K562 (cell line): ENCODE measurements at places on chromosomes 7 and 10. TPM values are rescaled to one million over a fixed set of nuclear protein-coding genes. Genes with fewer than 3 reads are reported as not detected.

- no peak for DNase-seq
Measured at GRCh38 chr7:44805950-44806349, 9.5 kb downstream of the PPIA start.

GRCh38 chr10:27659786-27660185 lies 85.8 kb downstream of the MKX start:
- DNase-seq, result no peak

GRCh38 chr10:29403208-29403607 lies 114.3 kb downstream of the LYZL1 start:
- no peak for DNase-seq

DNA sequence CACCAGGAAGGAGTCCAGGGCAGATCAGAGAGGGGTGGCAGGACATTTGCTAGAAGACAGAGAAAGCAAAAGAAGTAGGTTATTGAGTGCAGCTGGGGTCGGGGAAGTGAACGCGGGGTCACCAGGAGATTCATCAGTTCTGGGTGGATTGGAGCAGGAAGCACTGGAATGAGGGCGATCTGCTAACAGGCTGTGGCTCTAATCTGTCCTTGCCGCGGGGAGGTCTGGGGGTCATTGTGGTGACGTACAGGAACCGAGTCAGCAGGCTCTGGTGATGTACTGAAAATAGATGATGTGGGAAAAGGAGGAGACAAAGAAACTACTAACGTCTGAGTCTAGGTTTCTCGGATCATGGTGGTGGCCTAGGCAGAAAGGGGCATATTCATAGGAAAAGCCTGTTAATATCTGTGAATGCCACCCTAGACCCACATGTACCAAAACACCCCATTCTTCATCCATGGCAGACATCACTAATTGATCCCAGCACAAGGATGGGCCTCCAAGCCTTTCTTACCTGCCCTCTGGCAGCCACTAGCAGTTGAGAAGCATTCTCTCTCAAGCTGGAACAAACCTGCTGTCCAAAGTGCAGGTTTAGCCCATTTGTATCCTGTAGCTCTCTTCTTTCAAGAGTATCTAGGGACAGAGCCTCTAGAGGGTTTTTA lies 134.5 kb downstream of the C10orf105 start:
- DNase-seq, result no peak

DNA sequence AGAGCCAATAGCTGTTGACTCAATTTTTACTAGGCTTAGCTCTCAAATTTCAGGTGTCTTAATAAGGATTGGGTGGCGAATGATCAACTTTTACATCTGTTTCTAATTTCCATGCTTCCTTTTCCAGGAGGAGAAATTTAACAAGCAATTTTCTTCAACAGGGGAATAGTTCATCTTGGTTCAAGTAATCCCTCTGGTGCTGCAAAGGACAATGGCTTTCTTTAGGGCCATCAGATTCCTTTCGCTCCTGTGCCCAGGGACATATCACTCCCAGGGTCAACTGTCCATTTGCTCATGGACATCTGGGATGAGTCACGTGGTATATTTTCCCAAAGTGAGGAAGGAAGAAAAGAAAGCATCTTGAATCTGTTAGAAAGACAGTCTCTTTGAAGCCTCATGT lies 313.3 kb downstream of the FRMD4A start:
- no peak for DNase-seq

DNA sequence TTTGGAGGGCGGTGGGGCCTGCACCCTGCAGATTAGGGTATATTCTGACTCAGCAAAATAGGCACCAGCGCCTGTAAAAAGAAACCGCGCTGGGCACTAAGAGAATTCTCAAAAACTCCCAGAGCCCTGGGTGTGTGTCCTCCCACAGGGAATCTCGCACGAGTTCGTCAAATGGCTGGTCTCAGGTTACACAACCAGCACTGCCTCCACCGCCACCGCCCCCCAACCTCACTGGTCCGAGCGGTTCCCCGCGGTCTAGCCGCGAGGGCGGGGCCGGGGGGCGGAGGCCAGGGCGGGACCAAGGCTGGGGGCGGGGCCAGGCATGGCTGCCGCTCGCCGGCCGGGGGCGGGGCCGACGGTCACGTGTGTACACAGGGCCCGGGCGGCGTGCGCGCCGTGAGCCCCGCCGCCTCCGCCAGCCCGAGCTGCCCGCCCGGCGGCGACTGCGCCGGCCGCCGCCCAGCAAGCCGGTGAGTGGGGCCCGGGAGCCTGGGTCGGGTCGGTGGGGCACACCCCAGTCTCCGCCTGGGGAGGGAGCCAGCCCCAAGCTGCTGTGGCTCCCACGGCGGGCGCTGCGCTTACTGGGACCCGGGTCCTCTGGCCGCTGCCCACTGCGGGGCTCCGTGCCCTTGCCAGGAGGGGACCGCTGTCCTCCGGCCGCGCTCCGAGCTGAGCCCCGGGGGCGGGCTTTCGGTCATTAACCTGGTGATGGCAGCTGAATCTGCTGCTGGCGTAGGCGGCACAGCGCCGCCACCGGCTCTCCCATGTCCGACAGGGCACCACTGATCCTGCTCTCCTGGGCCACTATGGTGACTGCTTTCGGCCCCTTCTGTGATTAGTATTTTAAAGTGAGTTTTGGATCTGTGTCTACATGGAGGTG lies at the start of gene GPR146:
Gene GPR146, plus strand, starts transcription at position 358 of the 880 bp plus-strand sequence. CDS start 12,970 bp downstream, outside the sequence.
- peak; percentile 99 for DNase-seq

DNA sequence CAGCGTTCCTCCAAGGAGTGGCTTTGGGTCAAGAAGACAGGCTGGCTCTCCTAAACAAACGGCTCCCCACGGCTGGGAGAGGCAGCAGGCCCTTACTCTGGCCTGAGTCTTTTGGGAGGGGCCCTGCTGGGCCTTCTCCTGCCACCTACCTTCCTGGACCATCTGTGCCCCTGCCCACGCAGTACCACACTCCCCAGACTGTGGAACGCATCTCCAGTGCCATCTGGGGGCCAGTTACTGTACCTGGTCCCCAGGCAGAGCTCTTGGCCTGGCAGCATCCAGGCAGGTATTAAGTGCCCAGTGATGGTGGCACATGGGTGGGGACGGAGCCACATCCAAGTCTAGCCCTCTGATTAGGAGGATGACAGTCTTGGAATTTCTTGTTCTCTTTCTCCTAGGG lies 14.4 kb downstream of the ALKBH4 start:
- no peak for DNase-seq

DNA sequence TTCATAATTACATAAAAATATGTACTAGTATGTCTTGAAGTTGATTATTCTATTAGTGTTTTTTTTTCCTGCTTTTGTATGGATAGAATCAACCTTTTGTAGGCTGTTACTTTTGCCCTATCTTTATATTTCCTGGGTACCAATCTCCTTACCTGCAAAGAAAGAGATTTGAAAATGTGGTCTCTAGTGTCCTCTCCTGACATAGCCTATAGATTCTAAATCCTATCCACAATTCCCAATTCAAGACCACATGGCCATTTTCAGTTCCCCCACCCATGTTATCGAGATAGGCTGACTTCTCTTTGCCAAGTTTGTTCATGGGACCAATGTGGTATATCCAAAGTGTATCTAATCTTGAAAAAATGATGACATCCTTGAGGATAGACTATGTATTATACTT lies 269.4 kb upstream of the SEMA3D start:
- DNase-seq, result no peak

DNA sequence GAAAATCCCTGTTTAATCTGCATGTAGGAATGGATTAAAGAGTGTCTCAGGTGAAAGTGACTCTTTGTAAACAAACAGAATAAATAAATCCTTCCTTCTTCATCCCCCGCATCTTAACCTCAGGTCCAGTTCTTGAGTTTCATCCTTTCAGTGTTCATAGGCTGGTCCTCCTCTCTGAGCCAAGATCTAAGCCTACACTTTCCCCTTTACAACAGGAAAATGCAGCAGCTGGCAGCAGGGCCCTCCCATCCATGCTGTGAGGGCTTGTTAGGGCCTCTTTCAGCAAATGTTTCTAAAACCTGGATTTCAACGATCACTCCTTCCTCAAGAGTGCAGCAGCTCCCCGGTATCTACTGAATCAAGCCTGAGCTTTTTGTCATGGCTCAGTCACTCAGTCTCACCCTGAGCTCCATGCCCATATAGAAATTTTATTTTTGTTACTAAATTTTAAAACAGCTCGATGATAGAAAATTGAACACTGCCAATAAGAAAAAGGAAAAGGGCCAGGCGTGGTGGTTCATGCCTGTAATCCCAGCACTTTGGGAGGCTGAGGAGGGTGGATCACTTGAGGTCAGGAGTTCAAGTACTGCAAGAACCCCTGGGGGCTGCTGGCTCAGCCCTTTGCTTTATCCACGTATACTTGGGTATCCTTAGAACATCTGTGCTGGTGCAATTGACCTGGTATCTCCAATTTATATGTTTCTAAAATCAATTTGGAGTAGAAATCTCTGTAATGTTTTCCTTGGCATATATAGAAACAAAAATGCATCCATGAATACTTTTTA lies 15.6 kb downstream of the BLNK start:
- no peak for DNase-seq

DNA sequence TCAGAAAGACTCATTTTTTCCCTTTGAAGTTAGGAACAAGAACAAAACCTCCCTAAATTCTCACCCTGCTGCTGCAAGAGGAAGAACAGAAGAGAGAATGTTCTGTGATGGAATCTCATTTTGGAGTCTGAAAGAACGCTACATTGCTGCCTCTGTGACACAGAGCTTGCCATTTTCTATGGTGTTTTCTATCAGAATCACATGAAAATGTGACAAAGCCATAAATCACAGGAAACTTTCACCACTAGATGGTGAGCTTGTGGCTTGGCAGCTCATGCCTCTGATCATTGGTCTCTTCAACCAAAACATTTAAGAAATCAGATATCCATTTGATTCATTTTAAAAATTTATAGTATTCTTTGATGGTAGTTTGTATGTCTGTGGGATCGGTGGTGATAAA lies 82.9 kb downstream of the CADPS2 start:
- DNase-seq, result no peak

- no peak for DNase-seq
Measured at GRCh38 chr10:103498936-103499638, 5.6 kb downstream of the NEURL1 start.

- no peak for DNase-seq
Measured at GRCh38 chr7:94403546-94403945, 8.9 kb downstream of the COL1A2 start.

- no peak for DNase-seq
Measured at GRCh38 chr7:45389073-45389872, 184.9 kb upstream of the ADCY1 start.

- DNase-seq, result no peak
Measured at GRCh38 chr7:156147104-156147503, 334.8 kb upstream of the SHH start.

DNA sequence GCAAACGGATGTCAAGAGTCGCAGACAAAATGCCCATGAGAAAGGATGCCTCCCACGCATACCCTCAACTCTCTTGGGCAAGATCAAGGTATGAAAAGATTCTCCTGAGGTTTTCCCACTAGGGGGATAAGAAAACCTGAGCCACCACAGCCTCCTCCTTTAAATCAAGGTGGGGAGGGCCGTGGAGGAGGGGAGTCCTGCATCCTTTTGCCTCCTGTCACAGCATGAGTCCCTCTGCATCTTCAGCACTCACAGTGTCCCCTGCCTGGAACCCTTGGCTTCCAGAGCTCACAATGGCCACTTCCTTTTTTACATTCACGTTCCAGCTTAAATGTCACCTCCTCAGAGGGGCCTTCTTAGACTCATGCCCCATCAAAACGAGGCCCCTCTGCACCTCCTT lies 207.6 kb downstream of the GLI3 start:
- no peak for DNase-seq

DNA sequence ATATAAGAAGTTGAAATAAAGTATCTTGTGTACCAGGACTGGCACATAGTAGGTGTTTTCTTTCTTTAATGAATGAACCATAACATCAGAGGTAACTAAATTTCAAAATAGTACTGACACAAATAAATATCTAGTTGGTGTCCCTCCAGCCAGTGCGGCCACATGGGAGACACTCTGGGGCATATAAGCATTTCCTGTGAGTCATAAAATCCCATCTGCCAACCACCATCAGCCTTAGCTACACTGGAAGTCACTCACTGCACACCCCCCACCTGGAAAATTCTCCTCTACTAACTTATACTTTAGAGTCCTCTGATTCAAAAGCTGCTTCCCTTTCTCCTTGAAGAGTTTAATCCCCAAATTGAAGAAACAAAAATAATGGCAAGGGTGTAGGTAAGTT lies 32.5 kb downstream of the DYDC1 start:
- peak; percentile 13 for DNase-seq

THAP5 gene
- total RNA-seq, result 30.9 and 31.4 TPM in 2 replicates

RBP3 gene
- not detected in 2 replicates for total RNA-seq

SPAG6 gene
- total RNA-seq, result 6.6 and 7.5 TPM in 2 replicates

EPO gene
- not detected in 2 replicates for total RNA-seq

MYL7 gene
- total RNA-seq, result not detected in 2 replicates

GNGT1 gene
- 0.78 and 0.83 TPM in 2 replicates for total RNA-seq

AASS gene
- total RNA-seq, result 0.25 and 0.38 TPM in 2 replicates

FAM25G gene
- total RNA-seq, result not detected in 2 replicates

DGKI gene
- total RNA-seq, result not detected in 2 replicates

KCNH2 gene
- 368 and 385 TPM in 2 replicates for total RNA-seq

VWA2 gene
- not detected in 2 replicates for total RNA-seq
